ENCODE measurements at places on chromosomes 5 and 9.

DNA sequence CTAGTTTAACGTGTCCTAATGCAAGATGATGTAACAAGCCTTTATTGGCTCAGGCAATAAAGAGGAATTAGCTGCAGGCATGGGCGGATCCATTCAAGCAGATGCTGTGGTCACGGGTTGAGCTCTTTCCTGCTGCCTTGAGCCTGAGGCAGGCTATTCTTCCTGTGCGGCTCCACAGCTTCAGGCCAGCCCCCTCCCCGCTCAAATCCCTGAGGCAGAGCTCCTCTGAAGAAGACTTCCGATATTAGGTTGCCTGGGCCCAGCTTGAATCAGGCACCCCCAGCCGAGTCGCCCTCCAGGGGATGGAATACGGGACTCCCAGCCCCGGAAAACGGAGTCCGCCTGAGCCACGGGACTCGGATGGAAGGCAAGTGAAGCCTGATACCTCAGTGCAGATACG is 95.0 kb upstream of the RUFY1 start:
- DNase-seq = no peak

DNA sequence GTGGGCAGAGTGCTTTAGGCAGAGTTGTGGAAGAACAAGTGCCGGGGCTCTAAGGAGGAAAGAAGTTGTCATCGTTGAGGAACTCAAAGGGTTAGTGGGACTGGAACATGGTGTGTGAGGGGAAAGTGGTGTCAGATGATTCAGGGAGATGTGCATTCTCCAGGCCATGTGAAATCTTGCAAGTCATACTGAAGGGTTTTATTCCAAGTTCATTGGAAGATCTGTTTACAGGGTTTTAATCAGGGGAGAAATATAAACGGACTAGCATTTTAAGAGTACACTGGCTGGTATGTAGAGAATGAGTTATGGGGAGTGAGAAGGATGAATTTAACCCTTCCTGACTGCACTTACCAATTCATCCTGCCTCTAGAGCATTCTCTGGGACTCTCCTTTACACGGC is 49.3 kb downstream of the NR2F1 start:
- no peak for DNase-seq

GRCh38 chr5:93621327-93621798 is 38.3 kb downstream of the NR2F1 start:
- DNase-seq = no peak

DNA sequence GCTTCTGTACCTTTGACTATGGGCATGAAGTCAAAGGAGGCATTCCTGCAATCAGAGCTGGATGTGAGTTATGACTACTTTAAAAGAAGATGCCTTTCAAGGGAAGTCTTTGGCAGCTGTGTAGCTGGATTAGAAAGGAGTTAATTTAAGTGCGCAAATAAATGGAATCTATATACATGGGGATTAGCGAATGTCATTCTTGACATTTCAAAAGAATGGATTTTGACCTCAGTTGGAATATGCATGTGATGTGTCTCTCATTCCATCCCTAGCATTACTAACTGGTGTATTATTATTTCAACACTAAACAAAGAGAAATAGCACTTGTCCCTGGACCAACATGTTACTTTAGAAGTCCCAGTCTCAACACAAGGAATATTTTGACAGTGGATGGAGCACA is 359.6 kb upstream of the SLC24A2 start:
- DNase-seq = no peak

DNA sequence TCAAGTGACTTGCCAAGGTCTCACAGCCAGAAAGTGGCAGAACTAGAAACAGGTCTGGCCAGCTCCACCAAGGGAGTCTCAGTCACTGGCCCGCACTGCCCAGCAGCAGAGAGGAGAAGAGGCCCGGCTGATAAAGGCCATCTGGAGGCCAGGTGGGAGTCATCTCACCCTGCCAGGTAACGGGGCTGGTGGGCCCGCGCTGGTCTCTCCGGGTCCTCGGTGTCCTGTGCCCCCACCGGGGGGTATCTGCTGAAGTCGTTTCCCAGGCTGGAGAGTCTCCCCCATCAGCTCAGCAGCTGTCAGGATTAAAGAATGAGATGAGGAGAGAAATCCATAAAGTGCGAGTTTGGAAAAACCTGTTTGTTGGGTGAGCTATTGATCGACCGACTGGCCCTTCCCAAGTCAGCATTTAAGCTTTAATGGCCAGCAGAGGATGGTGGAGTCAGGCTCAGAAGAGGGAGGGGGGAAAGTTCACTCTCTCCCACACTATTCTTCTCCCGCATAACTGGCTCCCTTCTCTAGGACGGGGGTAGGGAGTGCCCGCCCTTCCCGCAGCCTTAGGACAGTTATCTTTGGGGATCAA is 30.3 kb downstream of the LMX1B start:
- no peak for DNase-seq

- no peak for DNase-seq
Measured at GRCh38 chr5:139395844-139396640, 1.1 kb upstream of the PROB1 start.

GRCh38 chr9:90950600-90950999 is 149.0 kb downstream of the SYK start:
- DNase-seq = no peak

- DNase-seq = no peak
Measured at GRCh38 chr9:13786131-13786530, 506.6 kb upstream of the MPDZ start.

- DNase-seq = no peak
Measured at GRCh38 chr5:116442095-116442534, 132.5 kb downstream of the SEMA6A start.

DNA sequence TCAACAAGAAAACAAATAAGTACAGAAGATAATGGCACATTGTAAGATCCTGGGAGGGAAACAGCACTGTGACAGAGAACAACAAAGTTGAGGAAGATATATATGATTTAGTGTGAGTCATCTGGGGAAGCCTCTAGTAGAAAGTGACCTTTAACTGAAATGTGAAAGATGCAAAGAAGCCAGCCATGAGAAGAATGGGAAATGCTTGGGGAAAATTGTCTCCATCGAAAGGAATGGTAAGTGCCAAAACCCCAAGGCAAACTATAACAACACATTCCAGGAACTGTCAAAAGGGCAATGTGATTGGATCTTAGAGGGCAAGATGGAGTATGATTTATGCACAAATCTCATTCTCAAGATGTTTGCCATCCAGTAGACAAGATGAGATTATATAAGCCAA is 537.8 kb upstream of the BRINP1 start:
- no peak for DNase-seq

DNA sequence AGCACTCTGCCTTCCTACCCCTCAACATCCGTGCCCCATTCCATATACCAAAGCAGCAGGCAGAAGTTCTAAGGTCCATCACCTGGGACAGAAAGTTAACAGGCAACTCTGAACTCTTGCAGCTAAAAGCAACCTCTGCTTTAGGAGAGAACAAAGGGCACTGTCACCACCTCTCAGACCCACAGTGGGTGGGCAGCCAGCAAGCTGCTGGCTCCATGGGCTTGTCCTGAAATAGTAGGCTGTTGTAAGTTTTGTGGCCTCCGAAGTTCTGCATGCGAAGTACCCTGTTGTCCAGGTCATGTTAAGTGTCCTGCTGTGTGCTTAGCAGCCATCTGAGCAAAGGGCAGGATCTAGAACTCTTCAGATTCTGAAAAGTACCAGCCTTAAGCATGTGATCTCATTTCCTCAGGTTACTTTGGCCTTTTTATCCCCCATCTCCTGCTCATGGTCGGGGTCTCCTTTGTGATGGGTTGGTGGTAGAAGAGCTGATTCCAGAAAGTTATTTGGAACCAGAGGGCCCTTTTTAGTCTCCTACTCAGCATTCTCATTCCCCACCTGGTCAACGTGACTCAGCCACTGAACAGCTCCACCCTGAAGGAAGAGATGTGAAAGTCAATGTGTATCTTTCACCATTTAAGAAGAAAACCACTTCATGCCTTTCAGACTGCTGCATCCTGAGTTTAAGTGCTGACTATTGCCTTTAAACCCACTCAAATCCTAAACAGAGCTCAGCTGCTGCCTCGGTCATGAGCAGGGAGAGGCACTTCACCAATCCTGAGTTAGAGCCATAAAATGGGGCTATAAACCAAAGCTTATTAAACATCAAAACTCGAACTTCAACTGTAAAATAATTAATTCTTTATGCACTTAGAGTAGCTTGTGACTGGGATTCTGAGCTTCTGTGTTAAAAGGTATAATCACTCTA is 121.4 kb downstream of the DPYSL3 start:
- DNase-seq = no peak

DNA sequence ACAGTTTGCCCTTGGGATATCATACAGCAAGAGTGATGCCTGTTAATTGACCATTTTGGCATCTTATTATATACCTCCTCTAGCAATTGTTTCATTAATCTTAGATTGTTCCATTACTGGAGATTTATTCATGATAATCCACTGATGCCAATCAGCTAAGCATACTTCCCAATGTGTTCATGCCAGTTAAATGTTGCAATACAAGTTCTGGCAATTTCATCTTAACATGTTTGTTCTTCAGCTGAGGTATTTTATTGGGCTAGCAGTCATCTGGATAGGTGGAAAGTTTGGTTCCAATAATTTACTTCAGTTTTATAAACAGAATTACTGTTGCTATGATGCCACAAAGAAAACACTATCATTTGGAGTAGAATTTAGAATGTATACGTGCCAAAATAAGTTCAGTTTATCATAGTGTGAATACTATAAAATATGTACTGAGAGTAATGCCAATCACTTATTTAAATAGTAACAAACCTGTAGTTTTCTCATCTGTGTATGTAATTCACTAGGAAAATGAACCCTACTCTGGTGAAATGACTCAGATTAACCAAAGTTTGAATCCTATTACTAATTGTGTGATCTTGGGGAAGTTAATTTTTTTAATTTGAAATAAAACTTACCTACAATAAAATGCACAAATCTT is 27.9 kb upstream of the IL31RA start:
- no peak for DNase-seq

DNA sequence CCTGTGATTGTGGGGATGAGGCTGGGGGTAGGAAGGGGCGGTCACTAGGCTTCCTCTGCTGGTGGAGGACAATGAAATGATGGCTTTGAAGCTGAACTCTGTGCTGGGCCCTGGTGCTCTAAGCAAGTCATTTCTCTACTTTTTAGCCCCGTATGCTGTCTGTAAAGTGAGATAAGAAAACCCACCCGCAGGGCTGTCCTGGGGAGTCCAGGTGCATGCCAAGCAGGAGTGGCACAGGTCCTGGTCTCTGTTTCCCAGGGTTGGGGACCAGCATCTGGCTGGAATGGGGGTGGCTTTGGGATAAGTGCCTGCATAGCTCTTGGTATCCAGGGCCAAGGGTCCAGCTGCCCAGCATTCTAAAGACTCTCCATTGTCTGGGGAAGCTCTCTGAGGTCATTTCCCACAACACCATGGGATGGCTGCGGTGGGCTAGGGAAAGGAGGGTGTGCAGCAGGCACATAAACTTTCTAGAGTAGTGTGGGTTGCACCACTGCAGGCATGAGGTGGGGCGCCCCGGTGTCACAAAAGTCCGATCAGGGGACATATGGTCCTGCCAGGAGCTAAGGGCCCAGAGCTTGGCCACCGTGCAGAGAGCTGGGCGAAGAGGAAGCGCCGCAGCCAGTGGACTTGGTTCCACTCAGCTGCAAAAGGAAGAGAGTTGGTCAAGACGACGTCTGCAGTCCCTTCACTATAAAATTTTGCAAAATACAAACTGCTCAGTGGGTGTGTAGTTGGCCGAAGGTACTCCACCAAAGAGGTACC is 25.6 kb upstream of the GTF3C5 start:
- DNase-seq = no peak

DNA sequence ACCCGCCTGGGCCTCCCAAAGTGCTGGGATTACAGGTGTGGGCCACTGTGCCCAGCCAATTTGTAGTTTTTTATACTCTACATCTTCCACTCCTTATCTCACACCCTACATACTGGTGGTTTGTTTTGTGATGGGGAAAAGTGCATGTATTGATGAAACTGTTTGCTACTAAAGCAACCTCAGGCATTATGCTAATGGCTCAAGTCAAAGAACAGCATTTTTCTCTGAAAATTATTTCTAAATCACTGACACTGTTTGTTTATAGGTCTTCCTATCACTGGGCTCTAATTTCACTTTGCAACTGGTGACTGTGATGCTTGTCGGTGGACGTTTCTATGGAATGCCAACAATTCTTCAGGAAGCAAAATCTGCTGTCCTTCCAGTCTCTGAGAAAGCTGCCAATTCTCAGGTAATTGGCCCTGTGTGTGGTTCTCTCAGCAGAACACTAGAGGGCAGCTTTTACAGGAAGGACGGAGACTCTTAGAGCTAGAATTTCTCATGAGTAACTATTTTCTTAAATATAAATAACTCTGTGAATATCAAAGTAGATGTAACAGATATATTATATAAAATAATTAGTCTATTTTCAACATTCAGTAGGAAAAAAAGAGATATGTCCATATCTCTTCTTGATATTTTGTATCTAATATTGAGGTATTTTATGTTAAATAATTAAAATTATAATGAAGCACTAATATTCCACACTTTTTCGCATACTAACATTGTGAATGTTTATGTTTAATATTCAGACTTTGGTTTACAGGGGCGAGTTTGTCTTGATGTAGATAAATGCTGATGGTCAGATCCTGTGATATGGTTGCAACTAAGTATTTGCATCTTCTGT is 244.1 kb downstream of the ADGRV1 start:
- no peak for DNase-seq

DNA sequence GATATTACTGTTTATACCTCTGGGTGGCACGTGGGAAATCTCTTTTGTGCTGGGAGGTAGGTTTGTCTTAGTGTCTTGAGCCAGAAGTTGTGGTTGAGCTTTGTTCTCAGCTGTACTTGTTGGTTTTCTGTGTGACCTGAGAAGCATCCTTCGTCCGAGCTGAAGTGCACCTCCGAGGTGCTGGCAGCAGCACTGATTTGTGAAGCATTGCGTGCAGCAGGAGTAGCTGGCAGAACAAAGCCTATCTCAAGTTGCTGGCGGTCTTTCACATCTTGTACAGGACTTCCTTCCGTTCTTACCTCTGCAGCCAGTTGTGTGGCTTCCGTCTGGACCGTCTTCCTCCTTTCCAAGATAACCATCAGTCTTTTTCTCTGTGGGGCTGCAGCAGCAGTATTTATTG is 4.3 kb downstream of the PRRC2B start:
- DNase-seq = no peak

DNA sequence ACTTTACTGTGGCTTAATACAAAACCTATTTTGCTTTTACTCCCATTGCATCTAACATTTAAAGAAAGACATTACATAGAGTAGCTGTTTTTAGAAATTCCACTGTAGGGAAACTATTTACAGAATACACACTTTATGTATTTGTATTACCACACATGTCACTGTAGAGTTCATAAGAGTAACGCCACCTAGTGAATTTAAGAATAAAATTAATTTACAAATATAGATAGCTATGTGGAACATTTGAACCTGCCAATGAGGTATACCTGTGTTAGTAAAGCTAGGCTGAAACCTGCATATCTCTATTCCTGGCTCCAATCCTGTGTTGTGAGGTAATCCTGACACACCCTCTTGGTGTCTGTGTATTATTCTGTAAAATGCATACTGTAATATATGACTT is 234.4 kb downstream of the MAST4 start:
- no peak for DNase-seq

DNA sequence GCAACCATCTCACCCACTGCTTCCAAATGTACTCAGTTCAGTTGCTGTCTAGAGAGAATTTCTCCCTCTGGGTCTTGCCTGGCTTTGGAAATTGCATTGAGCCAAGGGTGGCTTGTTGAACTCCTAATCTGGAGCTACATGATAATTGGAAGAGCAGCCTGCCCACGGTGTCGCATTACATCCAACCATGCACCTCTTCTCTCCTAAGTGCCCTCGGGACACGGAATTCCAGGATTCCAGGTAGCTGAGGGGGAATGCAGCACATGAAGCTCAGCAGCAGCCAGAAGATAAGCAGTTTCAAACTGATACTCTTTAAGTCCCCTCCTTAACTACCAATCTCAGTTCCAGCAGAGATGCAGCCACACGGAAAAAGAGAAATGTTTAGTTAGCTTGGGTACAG is 509.4 kb upstream of the KLF4 start:
- DNase-seq = no peak

Data from T-helper 2 cell (primary cell).